Midbrain (tissue), 1 donor: ENCODE measurements at places on chromosomes 13 and 19.

DNA sequence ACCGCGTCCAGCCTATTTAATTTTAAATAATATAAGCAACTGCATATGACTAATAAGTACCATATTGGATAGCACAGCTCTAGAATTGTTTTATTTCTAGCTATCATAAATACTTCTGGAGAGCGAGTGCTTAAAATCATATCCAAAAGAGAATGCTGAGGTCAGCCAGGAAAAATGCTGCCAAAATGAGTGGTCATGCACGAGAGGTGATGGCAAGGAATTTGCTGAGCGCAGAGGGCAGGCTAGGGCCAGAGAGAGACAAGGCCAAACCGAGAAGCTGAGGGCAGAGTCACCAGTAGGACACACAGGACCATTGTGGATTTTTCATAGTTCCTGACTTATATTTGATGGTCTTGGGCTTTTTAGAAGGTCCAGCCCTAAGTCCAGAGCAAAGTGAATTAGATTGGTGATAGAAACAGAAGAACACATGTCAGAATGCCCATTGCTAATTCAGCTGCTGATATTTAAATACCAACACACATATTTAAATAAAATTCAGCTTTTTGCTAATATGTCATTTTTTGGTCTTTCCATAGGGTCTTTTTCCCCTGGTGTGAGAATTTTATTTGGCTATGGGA is 33.6 kb upstream of the UBL3 start:
- DNase-seq = no peak

DNA sequence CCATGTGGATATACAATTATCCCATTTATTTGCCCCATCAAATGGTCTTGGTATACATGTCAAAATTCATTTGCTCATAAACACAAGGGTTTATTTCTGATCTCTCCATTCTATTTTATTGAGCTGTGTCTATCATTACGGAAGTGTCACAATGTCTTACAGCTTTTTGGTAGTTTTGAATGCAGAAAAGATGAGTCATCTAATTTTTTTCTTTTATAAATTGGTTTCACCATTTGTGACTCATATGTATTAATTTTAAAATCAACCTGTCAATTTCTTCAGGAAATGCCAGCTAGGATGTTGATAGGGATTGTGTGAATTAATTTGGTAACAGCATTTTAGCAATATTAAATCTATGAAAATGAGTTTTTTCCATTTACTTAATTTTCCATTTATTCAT is 2549.4 kb downstream of the PCDH9 start:
- no peak for DNase-seq

- DNase-seq = no peak
These were observed 6.2 kb downstream of the ZNF709 start for GRCh38 chr19:12478234-12478941.

DNA sequence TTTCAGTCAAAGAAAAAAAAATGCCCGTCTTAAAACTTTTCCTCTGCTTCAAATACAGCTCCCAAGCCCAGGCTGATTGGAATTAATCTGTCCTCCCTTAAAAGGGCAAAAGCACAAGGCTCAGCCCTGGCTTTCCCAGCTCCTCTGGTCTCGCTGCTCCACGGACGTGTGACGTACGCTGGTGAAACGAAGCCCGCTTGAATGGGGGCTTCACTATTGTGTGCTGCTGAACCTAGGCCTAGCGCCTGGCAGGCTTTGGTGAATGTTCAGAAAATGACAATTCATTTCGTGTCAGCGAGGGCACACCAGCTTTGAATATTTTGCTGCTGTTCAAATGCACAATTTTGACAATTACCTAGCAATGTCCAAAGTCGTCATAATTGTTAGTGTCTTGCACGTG is 615 bp upstream of the ZNF135 start:
- no peak for DNase-seq

GRCh38 chr13:74687442-74688182 is 553.4 kb upstream of the KLF12 start:
- DNase-seq = no peak

- DNase-seq = no peak
These were observed 320.1 kb downstream of the MTUS2 start for GRCh38 chr13:29140277-29140676.

DNA sequence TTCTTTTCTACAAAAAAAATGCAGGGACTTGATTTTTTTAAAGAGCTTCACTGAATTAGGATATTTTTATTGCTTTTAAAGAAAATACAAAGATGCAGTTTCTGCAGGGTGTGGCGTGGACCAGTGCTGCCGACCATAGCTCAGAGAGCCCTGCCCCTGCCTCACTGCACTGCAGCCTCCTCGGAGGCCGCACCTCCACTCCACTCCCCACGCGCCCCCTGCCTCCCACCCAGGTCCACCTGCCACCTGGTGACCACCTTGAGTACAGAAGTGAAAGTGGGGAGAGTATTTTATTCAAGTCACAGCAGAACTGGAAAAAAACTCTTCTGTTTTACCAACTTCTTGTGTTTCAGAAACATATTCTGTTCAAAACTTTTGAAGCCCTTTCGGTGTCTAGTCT is 7.9 kb upstream of the F7 start:
- DNase-seq = no peak

DNA sequence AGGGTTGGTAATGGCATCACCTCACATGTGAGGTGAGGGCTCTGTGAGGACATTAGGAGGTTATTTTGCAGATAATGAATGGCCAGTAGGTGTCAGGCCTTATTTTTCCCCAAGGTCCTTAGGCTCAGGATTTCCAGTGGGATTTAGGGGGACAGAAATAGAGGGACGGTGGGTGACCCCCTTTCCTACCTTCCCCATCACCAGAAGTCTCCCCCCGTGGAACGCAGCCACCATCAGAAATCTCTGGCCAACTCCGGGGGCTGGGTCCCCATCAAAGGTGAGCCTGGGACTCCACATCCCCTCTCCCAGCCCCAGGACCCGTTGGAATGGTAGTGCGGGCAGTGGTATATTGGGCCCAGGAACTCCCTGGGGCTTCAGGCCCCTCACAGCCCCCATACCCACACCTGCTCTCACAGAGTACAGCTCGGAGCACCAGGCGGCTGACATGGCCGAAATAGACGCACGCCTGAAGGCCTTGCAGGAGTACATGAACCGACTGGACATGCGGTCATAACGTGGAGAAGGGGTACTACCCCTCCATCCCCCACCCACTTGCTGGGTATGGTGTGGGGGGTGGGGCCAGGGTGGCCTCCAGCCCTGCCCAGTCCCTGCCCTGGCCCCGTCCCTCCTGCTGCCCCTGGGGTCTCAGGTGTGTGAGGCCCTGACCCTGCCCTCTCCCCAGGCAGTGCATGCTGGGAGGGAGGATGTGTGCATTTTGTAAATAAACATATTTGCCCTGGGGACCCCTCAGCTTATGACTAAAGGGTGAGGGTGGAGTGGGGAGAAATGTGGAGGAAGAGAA is 4.8 kb downstream of the PGLYRP1 start:
- no peak for DNase-seq
